ENCODE measurements at places on chromosomes 12 and 14.

DNA sequence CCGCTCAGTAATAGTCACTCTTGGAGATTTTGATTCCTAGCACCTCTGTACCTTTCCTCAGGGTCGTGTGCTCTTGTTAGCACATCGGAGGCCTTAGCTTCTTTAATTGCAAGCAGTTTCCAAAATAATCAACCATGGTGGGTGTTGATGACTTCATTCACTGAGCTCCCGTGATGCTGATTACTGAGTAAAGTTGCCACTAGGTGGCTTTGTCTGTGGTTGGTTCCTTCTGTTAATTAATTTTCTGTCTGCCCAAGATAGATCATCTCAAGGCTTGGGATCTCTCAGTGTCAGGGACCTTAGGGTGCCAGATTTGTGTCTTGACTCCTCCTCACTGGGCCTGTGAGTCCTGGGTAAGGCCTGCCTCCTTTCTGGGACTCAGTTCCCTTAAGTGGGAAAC, 54.3 kb downstream of the PTPN11 start:
- DNase-seq = no peak

DNA sequence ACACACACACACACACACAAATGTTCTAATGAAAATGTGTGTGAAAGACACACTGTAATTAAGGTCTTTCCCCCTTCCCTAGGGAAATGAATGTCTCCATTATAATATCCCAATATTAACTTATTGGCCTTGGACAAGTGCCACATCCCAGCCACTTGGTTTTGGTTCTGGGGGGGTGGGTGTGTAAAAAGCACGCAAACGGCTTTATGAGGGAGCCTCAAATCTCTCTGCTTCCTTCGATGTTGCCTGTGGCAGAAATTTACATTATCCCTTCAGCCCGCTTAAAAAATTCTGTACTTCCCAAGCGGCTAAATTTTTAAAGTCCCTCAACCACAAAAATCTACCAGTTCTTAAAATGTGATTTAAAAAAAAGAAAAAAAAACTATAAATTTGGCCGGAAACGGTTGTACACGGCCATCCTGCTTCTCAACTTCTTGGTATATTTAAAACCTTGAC, 432 bp downstream of the C14orf93 start:
- no peak for DNase-seq

DNA sequence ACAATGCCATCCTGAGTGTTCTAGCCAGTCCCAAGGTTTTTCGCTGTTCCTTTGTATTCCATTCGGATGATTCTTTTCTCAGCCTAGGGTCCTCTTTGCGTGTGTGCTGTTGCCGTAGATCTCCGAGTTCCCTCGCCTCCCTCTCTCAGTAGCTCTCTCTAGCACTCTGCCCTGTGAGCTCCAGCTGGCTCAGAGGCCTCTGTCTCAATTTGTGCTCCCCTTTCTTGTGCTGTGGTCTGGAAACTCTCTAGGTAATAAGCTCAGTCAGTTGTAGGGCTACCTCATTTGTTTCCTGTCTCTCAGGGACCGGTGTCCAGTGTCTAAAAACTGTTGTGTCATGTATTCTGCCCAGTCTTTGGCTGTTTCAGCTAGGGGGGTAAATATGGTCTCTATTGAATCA, 179.3 kb downstream of the PCNX1 start:
- no peak for DNase-seq

DNA sequence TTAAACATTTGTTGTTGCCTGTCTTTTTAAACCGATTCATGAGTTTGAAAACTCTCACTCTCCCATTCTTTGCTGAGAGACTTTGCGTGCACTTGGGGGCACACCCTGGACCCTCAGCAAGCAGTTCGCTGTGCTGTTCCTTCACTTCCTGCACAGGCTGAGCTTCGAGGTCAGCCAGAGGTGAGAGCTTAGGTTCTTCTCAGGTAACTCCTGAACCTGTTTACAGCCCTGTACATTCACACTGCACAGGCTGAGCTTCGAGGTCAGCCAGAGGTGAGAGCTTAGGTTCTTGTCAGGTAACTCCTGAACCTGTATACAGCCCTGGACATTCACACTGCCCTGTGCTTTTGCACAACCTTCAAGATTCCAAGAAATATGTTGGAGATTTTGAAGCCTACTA, 9.8 kb upstream of the CLECL1 start:
- no peak for DNase-seq

GRCh38 chr12:115630136-115630535, 647.4 kb downstream of the MED13L start:
- no peak for DNase-seq

DNA sequence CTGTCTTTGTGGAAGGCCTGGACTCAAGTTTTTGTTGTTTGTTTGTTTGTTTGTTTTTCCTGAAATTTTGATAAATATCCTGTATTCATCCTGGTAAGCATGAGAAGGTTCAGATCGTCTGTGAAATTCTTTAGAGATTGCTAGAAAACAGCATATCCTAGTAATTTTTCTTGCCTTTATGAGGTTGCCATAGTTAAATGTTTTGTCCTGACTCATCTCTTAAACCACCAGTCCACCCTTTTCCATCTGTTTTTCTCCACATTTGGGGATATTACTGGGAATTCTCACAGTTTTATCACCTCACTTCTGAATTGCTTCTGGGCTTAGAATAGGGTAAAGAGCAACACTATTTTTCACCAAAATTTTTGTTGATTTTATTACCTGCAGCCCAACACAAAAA, 248.3 kb downstream of the FBXL14 start:
- DNase-seq = no peak
